ENCODE measurements at places on chromosomes 7 and 10. TPM values are rescaled to one million over a fixed set of nuclear protein-coding genes. Genes with fewer than 3 reads are reported as not detected.

The TMEM213 gene
- not detected for total RNA-seq

The TMEM236 gene
- 0.05 TPM for total RNA-seq

- no peaks in the 10 kb centered on the region for H3K36me3 ChIP-seq
- no peak overlapping the region for H3K4me3 ChIP-seq
- no peak overlapping the region for H3K27ac ChIP-seq
- DNase-seq, result no peak
- H3K4me1 ChIP-seq, result no peaks in the 10 kb centered on the region
Measured at GRCh38 chr7:79973455-79973854, 161.2 kb upstream of the GNAI1 start.

- H3K4me3 ChIP-seq, result no peak overlapping the region
- H3K27me3 ChIP-seq, result no peaks in the 10 kb centered on the region
- no peaks in the 10 kb centered on the region for H3K4me1 ChIP-seq
- no peak overlapping the region for H3K27ac ChIP-seq
- no peak for DNase-seq
- H3K36me3 ChIP-seq, result no peaks in the 10 kb centered on the region
Measured at GRCh38 chr7:131921016-131921415, 364.6 kb upstream of the PODXL start.

DNA sequence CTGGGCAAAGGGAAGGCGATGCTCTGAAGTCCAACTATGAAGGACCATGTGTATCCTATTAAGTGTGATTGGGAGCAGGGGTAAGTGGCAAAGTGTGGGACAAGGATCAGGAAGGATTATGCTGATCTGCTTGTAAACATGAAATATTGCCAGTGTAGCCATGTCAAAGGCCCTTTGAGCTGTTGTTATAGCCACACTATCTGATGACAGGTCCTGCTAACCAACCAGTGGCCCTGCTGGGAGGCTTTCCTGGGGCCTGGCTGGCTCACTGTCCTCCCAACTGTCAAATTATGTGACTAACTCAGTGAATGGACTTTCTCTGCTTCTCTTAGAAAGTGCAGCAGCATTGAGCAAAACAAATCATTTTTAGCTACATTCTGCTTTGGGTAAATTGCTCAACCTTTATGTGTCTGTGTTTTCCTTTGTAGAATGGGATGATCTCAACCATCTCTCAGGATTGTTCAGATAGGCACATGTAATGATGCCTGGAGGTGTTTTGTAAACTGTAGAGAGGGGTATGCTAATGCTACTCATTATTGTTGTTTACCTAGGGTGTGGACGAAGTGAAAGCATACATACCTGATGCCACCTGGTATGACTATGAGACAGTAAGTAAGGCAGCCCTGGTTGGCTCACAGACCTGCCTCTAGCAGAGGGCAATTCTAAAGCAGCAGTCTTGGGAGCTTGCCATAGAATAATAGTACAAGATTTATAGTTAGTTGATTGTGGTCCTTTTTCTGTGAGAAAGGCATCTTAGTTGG is 47.4 kb downstream of the MGAM2 start:
- no peak overlapping the region for H3K4me3 ChIP-seq
- peaks cover 4% of the 10 kb centered on the region for H3K27me3 ChIP-seq
- DNase-seq, result no peak
- no peaks in the 10 kb centered on the region for H3K4me1 ChIP-seq

DNA sequence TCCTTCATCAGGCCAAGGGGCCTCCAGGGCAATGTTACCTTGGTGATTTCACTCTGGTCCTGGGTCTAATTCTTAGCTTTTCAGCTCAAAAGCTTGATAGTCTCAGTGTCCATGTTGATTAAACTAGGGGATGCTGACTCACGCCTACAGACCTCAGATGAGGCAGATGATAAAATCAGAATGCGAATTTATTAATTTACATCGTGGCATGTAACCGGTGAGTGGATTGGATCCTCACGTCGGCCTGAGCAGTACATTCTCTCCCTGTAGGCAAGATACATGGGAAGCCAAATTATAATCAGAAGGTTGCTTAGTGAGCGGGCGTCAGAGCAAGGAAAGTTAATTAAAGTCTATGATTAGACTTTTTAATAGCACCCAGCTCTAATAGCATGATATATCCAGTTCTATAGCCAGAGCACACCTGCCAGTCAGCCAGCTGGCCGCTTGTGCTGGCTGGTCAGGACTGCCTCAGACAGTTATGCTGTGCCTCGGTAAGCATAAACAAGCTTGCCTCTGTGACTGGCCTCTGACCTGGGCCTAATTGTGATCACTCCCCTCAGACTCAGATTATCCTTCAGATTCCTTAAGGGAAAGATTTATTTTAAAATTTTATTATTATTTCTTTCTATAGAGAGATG is 20.2 kb upstream of the CPA5 start:
- no peaks in the 10 kb centered on the region for H3K36me3 ChIP-seq
- no peak overlapping the region for H3K27ac ChIP-seq
- no peaks in the 10 kb centered on the region for H3K27me3 ChIP-seq
- H3K4me1 ChIP-seq, result no peaks in the 10 kb centered on the region
- no peak for DNase-seq
- no peak overlapping the region for H3K4me3 ChIP-seq

DNA sequence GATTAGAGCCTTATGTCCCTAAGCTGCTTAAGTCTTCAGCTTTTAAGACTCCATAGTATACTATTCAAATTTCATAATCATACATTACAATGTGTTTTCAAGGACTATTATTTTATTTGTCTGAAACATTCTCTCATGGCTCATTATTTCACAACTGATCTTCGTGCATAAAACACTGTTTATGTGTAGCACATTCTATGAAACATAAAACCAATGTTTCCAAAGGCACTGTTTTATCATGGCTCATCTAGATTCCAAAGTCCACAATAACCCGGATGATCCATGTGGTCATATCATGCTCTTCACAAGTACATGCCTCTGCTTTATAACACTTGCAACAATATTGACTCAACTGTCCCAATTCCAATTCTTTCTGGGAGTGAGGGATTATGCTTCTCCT is 806.1 kb downstream of the TNS3 start:
- no peaks in the 10 kb centered on the region for H3K4me1 ChIP-seq
- H3K36me3 ChIP-seq, result no peaks in the 10 kb centered on the region
- no peak overlapping the region for H3K27ac ChIP-seq
- no peak overlapping the region for H3K4me3 ChIP-seq
- H3K27me3 ChIP-seq, result no peaks in the 10 kb centered on the region
- no peak for DNase-seq

DNA sequence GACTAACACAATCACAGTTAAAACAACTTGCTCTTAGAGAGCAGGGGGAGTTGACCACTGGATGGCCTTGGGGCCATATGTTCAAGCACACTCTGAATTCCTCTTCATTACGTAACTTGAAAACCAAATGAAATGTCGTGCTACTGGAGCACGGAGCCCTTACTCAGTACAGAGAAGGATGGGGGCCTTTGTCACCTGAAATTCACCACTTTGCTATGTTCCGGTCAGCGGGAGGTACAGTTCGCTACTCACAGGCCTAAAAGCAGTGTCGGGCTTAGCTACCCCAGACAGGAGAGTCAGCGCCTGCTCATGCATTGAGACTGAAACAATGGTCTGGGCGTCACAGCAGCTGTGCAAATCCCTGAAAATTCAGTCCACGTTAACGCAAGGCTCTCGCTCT is 39.6 kb downstream of the GLI3 start:
- peaks cover 3% of the 10 kb centered on the region for H3K4me1 ChIP-seq
- no peaks in the 10 kb centered on the region for H3K27me3 ChIP-seq
- H3K36me3 ChIP-seq, result no peaks in the 10 kb centered on the region
- H3K27ac ChIP-seq, result no peak overlapping the region
- no peak overlapping the region for H3K4me3 ChIP-seq

GRCh38 chr10:120667276-120667675 is 183.9 kb upstream of the WDR11 start:
- no peak overlapping the region for H3K4me3 ChIP-seq
- H3K27ac ChIP-seq, result no peak overlapping the region
- H3K27me3 ChIP-seq, result no peaks in the 10 kb centered on the region

DNA sequence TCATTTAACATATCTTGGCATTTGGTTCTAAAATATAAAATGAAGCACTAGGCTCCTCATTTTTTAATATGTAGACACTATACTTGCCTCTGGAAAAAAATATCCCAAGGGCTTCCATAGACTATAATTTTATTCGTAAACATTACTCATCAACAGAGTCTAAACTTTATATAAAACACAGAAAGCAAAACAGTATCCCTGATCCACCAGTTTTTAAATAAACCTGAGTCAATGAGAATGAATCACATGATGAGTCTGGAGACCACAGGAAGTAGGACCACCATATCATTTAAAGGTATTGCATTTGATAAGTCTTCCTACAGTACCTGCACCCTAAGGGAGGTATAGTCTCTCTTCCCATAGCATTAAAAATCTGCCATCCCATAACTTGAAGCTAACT is 228.0 kb downstream of the DGKI start:
- H3K4me3 ChIP-seq, result no peak overlapping the region
- no peaks in the 10 kb centered on the region for H3K27me3 ChIP-seq
- no peaks in the 10 kb centered on the region for H3K36me3 ChIP-seq
- H3K27ac ChIP-seq, result no peak overlapping the region
- DNase-seq, result no peak

Data from activated CD4-positive, alpha-beta T cell treated with anti-CD3 and anti-CD28 coated beads, Interleukin-2, amount 10 ng/mL, durations not matched to agents 24 days and 14 days (primary cell).